CD4-positive, alpha-beta T cell treated with Interleukin-2 at 100 ng/mL for 4 hours (primary cell): ENCODE measurements at places on chromosomes 12 and 14.

DNA sequence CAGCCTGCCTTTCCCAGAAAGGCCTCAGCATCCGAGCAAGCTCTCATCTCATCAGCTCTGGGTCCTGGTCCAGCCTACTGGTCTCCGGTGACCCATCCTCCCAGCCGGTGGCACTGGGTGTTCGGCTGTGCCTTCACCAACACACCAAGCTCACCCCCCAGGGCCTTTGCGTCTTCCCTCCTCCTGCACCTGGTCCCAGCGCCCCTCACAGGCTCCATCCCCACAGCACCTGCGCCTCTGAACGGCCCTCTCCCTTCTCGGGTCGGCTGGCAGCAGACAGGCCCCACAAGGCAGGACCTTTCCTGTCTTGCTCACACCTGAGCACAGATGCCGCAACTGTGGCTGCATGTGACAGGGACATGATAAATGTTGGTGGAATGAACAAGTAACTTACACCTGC, 13.1 kb downstream of the P2RX2 start:
- DNase-seq: no peak

DNA sequence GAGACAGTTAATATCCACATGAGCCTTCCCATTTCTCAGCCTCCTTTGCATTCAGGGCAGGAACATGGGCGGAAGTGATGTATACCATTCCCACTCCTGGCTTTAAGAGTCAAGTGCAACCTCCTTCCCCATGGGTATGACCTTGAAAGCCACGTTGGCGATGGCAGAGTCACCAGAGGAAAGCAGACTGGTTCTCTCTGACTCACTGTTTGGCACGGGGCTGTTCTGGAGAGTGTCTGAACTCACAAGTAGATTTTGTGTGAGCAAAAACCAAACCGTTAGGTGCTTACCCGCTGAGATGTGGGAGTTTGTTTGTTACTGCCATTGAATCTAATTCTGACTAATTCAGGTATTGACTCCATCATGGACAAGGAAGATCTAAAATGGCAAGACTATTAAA, 36.7 kb upstream of the PZP start:
- peak; percentile 6 for DNase-seq

DNA sequence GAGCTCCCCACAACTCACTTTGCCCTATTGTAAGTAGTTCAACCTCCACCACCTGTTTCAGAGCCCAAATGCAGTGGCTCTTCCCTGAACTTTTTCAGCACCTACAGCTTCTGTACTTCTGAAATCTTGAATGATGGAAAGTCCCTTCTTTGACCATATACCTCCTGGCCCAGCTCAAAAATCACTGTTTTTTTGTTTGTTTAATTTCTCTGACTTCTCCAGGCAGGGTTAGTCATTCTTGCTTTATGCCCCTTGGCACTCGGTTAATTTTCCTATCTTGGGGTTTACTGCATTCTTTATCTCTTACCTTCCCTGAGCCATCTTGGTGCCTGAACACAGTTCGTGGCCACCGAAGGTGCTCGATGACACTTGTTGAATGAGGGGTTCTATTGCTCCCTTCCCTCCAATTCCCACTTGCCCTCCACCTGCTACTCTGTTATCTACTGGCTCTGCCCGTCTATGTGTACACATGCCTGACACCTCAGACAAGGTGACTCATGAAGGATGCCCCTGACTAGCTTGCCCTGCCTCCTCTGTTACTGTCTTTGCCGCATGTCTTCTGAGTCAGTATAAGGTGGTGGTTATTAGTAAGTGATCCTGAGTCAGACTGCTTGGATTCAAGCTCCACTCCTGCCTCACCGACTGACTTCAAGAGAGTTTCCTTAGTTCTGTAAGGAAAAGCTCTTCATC, 4.4 kb downstream of the AMHR2 start:
- DNase-seq: peak; percentile 46

- DNase-seq: no peak
These were observed 1074.6 kb downstream of the FLRT2 start for GRCh38 chr14:86604561-86604960.

DNA sequence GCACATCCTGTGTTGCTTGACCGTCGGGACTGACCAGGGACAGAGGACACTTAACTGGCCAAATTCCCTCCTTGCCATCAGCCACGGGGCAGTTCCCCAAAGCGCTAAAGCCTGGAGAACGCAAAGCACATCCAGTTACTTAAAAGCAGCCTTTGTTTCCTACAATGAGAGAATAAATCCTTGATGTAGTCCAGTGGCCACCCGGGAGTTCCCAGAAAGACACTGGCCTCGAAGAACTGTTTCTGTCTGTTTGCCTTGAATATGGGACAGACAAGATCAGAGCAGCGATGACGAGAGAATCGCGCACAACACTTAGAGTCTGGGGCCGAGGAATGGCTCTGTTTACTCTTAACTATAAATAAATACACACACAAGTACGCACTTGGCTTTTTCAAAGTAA, 102.2 kb downstream of the TNFAIP2 start:
- DNase-seq: no peak

DNA sequence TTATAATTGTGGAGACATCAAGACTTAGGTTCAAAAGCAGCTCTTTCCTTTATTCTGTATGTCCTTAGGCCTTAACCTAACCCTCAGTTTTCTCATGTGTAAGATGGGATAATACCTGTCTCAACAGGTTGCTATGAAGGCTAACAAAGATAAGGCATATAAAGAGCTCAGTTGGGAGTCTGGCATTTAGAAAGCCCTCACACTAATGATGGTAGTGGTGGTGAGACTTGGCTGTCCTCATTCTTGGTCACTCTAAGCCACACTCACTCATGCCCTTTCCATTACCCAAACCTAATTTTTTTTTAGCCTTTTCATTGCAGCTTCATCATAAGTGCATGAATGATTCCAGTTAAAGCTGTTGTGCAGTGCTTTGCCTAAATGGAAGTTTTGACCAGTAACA, 137.3 kb downstream of the TGFB3 start:
- DNase-seq: no peak

GRCh38 chr12:71392521-71393145, 47.0 kb upstream of the LGR5 start:
- peak; percentile 6 for DNase-seq

DNA sequence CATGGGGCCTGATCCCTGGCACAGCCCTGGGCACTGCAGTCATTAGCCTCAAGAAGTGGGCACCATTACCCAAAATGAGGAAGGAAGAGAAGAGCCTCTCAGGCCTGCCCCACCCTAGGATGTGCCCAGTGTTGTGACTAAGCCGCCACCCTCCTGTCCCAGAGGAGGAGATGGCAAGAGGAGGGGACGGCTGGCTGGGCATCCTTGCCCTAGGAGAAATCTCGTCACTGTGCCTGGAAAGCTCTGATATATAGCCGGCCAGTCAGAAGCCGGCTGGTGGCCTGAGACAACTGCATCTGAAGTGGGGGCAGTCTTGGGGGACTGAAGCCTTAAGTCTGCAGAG, 115.2 kb downstream of the LGMN start:
- no peak for DNase-seq

GRCh38 chr14:59252772-59253500, 64.5 kb downstream of the DAAM1 start:
- DNase-seq: no peak
